ENCODE measurements at places on chromosomes 4 and X.

DNA sequence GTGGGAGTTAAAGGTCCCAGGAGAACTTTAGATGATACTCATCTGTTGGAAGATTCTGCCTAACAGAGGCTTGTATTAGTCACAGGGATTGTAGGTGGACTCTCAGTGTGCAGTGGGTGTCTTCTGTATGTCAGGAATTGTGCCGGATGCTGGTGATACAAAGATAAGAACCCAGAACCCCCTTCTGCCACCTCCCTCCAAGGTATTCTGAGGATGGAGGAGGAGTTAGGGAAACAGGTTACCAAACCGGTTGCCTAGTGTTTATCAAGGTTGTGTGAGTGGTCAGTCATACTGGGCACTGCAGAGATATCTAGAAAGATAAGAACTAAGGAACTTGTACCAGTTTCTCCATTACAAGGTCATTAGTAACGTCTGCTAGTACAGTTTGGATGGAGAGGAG is 61.6 kb downstream of the PTTG2 start:
- no peak for DNase-seq

DNA sequence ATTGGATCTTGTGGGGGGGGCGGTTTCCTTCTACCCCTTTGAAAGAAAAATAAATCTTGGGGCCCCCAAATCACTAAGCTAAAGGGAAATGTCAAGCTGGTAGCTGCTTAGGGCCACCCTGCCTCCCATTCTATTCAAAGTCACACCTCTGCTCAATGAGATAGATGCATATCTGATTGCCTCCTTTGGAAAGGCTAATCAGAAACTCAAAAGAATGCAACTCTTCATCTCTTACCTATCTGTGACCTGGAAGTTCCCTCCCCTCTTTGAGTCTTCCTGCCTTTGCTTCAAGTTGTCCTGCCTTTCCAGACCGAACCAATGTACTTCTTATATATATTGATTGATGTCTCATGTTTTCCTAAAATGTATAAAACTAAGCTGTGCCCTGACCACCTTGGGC is 7.0 kb downstream of the C4orf51 start:
- no peak for DNase-seq

GRCh38 chr4:38805530-38806145 is 1.0 kb upstream of the TLR1 start:
- no peak for DNase-seq

GRCh38 chr4:62528874-62529273 is 1328.7 kb downstream of the ADGRL3 start:
- no peak for DNase-seq

GRCh38 chr4:10035130-10035529 is 13.8 kb upstream of the SLC2A9 start:
- DNase-seq = peak; percentile 60

DNA sequence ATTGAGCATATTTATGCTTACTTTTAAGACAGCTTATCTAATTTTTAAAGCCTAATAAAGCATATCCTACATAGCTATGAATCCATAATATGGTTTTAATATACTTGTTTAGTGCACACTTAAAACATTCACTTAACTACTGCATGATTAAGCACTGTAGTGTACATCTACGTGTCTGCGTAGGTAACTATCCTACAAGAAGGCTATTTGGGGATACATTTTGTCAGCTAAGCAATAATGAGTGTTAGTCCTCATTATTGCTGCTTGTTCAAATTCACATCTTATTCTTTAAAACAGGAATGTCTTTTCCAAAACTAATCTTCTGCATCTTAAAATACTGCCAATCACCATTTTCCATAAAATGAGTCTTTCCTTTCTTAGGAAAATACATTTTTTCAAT is 38.6 kb downstream of the GASK1B start:
- no peak for DNase-seq

GRCh38 chr4:168076989-168077725 is 15.2 kb upstream of the ANXA10 start:
- no peak for DNase-seq

DNA sequence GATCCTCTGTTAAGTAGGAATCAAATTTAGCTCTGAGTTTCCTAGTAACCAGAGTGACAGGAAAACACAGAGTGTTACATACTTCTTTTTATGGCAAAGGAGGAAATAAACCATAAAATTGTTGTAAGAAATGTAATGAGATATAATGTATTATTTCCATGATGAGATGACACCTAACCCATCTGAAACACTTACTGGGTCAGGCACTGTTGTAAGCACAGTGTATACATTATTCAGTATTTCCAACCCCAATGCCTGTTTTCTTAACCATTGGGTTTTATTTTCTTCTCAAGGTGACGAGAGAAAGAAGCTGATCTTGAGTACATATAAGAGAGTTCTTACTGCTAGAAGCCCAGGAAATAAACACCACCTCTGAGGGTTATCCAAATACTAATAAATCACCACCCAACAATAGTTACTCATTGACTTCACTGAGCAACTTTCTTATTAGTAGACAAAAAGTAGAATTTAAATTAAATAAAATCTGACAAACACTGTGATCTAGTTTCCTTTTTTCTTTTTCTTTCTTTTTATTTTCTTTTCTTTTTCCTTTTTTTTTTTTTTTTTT is 4.2 kb upstream of the ENAM start:
- DNase-seq = no peak

- DNase-seq = no peak
Observed at GRCh38 chr4:48133669-48134068, 381 bp downstream of the TXK start.

DNA sequence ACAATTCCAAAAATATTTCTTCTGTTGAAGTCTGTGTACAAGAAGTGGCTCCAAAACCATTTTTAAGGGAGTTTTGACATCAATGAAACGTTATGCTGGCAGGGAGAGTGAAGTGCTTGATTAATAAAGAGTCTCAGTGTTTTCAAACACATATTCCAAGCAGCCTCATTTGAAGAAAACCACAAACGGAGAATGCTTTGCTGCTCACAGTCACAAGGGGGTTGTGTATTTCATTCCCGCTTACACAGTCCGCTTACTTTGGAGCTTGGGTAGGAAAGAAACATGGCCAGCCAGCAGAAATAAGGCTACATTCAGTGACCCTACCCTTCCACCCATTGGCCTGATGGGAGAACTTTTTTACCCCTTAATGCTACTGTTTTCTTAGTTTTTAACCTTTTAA is 586.2 kb downstream of the RAB28 start:
- DNase-seq = no peak

GRCh38 chrX:386768-387575 is at the start of gene PPP2R3B:
Gene PPP2R3B (minus strand): TSS chrX:386907. CDS start chrX:386691, 216 bp downstream.
- peak; percentile 100 for DNase-seq

DNA sequence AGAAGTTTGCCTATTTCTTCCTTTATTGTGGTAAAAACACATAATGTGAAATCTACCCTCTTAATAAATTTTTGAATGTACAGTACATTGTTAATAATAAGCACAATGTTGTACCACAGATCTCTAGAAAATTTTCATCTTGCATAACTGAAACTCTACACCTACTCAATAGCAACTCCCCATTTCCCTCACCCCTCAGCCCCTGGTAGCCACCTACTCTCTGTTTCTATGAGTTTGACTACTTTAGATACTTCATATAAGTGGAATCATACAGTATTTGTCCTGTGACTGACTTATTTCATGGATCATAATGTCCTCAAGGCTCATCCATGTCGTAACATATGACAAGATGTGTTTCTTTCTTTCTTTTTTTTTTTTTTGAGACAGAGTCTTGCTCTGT is 446.4 kb downstream of the RPA4 start:
- DNase-seq = no peak

DNA sequence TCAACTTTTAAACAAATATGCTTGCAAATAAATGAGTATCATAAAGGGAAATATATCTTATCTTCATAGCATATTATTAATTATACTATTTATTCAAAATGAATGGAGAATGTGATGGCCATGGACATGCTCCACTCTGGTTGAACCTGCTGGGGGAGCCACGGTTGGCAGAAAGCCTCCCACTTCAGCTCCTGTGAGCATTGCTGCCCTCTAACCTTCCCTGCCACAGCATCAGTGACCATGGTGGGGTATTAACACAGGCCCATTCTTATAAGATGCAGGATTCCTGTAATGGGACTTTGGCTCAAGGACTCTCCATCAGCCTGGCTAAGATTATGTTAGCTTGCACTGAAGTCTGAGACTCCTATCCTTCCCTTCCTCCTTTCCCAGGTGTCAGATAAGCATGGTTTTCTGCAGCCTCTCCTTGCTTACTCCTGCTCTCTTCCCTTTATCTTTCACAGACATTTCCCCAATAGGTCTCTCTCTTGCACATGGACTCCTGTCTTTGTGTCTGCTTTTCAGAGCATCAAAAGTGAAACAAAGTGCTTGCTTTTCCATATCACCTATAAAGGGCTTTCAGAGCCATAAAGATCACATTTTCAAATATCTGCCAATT is 4.9 kb upstream of the ABRAXAS1 start:
- no peak for DNase-seq

GRCh38 chr4:85500110-85500867 is 25.3 kb downstream of the ARHGAP24 start:
- DNase-seq = no peak

DNA sequence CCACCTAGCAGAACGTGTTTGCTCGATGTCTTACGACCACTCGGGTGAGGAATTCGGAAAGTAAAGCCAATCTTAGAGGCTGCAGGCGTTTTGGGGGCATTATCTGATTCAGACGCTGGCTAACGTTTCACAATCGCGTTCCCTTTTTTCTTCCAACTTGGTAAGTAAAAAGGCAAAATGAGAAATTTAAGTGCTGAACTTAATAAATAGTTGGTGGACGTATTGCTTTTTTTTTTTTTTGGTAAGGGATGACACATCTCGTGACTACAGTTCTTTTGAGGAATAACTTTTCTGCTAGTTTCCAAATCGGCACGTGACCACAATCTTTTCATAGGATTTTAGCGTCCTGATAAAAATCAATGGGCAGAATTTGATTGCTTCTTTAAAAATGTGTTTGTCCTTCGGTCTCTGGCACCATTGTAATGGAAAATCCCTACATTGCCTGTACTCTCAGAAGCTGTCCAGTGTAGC is 848 bp downstream of the RAB9A start:
- no peak for DNase-seq

DNA sequence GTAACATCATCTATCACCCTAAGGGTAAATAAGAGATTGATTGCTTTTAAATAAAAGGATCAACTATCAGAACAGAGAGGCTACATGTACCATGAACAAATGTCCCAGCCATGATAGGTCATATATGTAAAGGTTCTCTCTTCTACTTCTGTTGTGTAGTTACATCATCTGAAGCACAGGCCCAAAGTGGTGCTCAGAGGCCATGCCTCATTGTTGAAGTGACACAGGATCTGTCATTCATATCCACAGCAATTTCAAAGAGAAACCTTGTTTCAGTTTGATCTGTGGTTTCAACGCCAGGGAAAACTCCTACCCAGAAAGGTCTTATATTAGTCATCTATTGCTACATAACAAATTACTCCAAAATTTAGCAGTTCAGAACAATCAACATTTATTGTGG is 269.2 kb upstream of the MAOA start:
- DNase-seq = no peak

- DNase-seq = no peak
Observed at GRCh38 chr4:78369679-78370078, 181.9 kb upstream of the ANXA3 start.

DNA sequence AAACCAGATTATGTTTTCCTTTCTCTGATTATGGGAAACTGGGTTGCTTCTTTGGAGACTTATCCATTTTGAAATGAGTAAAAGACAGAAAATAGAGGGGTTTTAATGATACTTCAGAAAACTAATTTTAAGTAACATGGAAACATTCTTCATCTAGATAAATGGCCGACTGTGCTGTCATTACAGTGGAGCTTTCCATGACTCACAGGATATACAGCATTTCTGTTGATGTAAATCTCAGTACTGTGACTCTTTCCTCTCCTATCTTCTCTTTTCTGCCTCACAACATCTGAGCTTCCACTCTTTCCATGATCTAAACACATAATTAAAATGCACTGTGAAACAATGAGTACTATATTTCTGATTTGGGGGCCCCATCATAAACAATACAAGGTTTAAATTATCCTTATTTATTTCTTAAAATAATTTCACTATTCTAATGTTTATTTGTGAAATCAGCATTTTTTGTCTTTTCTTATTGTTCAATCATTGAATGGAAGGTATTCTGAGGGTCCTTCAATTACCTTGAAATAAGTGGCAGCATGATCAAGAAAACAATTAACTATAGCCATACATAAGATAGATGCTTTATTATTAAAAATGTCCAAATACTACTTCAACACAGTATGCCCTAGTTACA is 19.3 kb downstream of the SEC24D start:
- no peak for DNase-seq

DNA sequence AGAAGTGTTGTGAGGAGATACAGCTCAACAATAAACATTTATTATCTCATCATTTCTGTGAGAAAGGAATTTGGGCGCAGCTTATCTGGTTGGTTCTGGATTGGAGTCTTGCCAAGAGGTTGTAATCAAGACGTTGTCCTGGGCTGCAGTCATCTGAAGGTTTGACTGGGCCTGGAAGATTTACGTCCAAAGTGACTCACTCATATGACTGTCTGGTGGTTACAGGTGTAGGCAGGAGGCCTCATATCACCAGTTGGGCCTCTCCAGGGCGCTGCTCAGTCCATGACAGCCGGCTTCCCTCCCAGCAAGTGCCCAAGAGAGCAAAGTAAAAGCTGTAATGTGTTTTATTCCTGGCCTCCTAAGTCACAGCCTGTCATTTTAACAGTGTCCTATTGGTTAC is 106.3 kb downstream of the USP46 start:
- no peak for DNase-seq

Measured in sigmoid colon (tissue), 7 donors.